H4 (cell line): ENCODE measurements at places on chromosomes 12 and 14. TPM values are rescaled to one million over a fixed set of nuclear protein-coding genes. Genes with fewer than 3 reads are reported as not detected.
A peak's percentile ranks its signal among the peaks of the same experiment; 100 is the strongest.

GRCh38 chr12:52228931-52229330 is 4.1 kb upstream of the KRT7 start:
- no peak for DNase-seq

DNA sequence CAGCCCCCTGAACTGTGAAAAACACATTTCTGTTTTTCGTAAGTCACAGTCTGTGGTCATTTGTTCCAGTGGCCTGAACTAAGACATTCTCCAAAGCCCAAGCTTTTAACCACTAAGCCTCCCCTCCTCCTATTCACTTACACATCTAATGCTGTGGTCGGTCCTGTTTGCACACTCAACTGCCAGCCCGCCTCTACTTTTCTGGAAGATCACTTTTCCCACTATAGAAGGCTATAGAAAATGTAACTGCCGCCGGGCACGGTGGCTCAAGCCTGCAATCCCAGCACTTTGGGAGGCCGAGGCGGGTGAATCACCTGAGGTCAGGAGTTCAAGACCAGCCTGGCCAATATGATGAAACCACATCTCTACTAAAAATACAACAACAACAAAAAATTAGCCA is 524.7 kb upstream of the TMEM132C start:
- DNase-seq: peak; percentile 25

DNA sequence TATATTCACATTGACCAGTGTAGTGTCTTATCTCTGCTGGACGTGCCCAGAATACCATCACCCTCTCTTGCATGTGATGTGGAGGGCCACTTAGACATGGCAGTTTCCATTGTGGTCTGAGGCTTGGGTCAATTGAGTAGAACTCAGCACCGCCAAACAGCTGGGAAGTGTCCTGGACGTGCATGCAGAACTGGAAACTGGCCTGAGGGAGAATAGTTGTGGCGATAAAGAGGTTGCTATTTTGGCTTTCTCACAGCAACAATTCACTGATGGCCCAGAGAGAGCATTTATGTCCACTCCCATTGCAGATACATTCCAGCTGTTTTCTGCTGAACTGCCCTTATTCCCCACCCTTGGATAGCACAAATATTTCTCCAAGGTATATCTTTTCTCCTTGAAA is 210.1 kb upstream of the DAAM1 start:
- DNase-seq: no peak

DNA sequence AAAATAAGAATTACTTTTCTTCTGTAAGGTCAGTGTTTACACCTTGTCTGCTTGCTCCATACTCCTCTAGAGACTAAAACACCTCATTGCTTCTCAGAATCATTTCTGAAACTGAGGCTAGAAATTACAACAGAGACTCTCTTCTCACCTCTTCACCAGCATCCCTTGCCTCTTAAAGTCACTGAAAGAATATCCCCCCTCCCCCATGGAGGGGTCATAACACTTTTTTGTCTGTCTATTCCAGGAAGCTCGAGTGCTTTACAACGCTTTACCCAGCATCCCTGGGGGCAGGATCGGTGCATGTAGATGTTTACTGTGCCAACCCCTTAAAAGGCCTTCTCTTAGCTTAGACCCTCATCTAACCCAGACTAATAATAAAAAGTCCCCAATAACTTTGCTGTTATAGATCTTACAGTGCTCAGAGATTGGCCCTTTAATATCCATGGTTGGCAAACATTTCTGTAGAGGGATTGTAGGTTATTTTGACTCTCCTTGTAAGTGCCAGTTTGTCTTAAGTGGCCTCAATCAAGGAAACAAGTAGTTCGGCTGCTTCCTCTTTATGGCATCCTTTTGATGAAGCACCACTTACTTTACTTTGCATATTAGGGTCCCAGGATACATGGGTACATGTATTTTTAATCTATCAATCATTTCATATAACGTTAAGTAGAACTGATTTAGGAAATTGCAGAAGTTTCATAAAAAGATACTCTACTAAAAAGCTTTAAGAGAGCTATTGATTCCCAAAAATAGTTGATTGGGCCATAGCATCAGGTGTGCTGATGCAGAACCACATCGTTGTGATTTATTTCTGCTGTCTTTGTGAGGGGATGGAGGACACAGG is 29.3 kb downstream of the PRKCH start:
- no peak for DNase-seq

DNA sequence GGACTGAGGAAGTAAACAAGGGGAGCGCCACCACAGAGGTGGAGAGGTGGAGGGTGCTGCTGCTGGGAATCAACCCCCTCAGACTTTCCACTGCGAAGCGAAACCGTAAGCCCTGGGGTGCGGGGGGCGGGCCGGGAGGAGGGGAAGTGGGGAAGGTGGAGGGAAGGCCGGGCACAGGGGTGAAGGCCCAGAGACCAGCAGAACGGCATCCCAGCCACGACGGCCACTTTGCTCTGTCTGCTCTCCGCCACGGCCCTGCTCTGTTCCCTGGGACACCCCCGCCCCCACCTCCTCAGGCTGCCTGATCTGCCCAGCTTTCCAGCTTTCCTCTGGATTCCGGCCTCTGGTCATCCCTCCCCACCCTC is at the start of gene LAG3:
Gene LAG3, plus strand, starts transcription at position 190 of the 365 bp plus-strand sequence. CDS start 333 bp downstream, outside the sequence.
- no peak for DNase-seq

DNA sequence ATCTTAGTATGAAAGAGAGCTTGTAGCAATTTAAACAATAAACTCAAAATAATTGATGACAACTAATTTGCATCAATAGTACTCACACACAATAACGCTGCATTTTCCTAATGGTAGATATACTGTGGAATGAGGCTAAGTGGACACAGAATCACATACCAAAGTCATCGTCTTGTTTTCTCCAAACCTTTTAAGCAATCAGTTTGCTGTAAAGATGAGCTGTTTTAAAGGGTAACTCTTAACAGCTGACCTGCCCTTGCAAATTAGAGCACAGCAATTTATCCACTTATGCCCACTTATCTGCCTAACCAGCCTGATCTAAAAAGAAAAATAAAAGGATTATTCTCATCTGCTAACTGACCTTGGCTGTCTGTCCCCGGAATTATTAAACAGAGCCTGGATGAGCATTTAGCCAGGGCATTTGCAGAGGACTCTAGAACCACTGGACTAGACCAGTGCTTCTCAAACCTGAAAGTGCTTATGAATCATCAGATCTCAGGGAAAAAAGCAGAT is 174.3 kb upstream of the BCL2L14 start:
- no peak for DNase-seq

- DNase-seq: no peak
Observed at GRCh38 chr12:31371256-31371620, 45.3 kb upstream of the SINHCAF start.

GRCh38 chr14:90140956-90141316 is 79.1 kb downstream of the KCNK13 start:
- DNase-seq: peak; percentile 85

TEX22 gene
- 0.04 TPM in 1 of 2 replicates, not detected in the other for total RNA-seq

MGP gene
- total RNA-seq: 40.0 and 42.8 TPM in 2 replicates

TMPRSS12 gene
- total RNA-seq: not detected in 2 replicates

LALBA gene
- not detected in 2 replicates for total RNA-seq

PTGDR gene
- total RNA-seq: not detected in 2 replicates

TRAF3 gene
- 15.2 and 16.4 TPM in 2 replicates for total RNA-seq

CFL2 gene
- 77.8 and 97.7 TPM in 2 replicates for total RNA-seq
